ENCODE measurements at places on chromosomes 1 and 21.

DNA sequence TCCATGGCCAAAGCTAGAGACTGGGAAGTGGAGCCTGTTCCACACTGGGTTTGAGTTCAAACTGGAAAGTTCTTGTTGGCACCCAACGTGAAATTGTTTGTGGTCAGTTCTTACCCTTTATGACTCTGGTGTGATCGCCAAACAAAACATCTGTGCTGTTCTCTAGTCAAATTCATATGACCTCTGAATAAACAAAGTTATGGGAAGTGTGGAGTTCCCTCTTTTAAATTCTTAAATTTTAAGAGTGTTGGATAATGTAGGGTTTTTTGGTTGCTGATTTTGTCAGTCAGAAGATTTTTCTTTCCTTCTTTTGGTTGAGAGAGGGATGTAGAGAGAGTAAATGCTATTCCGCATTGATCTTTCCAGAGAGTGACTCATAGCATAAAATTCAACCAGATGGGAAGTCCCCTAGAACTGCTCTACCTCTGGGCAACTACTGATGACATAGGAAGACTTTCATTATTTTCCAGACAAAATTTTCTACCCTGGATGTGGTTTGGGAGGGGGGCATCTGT is 36.4 kb downstream of the CHML start:
- DNase-seq: no peak

DNA sequence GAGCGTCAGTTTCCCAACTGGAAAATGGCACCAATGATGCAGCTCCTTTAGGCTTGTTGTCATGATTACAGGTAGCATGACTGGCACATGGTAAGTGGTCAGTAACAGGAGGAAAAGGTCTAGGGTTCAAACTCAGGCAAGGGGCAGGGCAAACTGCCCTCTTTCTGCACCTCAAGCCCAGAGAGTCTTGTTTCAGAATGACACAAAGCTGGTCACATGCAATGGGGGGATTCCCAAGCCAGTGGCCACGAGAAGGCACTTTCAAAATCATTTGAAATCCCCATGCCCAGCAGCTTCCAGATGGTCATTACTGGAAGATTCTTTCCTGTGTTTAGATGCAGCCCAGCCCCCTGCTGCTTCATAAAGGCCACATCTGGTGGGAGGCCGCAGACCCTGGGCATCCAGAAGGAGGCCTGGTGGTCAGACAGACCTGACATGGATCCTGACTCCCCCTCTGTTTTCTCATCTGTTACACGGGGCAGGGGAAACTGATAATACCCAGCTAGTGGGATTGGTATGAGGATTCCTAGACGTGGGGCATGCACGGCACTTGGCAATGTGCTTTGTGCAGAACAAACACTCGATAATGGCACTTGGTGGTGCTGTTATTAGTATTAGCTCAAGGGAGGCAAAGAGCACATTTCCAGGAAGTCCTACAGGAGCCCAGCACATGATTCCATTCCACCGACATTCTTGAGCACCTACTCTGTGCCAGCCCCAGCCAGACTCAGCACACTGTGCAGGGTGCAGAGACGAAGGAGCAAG is 6.9 kb upstream of the PLA2G2D start:
- DNase-seq: no peak

GRCh38 chr1:10444248-10444647 is 5.6 kb upstream of the CORT start:
- DNase-seq: no peak

GRCh38 chr1:167774710-167775109 is 52.9 kb downstream of the MPZL1 start:
- DNase-seq: no peak

GRCh38 chr1:48741380-48741779 is 35.3 kb downstream of the BEND5 start:
- DNase-seq: no peak

DNA sequence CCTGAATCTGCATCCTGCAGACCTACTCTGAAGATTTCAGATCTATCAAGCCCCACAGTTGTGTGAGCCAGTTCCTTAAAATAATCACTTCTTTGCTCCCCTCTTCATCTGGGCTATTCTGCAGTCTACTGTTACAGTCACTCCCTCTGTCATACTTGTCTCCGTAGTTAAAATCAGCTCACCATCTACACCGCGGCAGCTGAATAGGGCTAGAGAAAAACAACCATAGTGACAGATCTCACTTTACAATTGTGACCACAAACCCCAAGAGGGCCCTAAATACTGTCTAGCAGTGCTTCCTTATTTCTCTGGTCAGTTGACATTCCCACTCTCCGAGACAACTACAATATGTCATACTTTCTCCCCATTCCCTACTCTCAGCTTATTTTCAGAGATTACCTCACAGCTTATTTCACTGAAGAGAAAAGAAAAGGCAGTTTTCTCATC is 12.9 kb downstream of the DESI2 start:
- DNase-seq: no peak

DNA sequence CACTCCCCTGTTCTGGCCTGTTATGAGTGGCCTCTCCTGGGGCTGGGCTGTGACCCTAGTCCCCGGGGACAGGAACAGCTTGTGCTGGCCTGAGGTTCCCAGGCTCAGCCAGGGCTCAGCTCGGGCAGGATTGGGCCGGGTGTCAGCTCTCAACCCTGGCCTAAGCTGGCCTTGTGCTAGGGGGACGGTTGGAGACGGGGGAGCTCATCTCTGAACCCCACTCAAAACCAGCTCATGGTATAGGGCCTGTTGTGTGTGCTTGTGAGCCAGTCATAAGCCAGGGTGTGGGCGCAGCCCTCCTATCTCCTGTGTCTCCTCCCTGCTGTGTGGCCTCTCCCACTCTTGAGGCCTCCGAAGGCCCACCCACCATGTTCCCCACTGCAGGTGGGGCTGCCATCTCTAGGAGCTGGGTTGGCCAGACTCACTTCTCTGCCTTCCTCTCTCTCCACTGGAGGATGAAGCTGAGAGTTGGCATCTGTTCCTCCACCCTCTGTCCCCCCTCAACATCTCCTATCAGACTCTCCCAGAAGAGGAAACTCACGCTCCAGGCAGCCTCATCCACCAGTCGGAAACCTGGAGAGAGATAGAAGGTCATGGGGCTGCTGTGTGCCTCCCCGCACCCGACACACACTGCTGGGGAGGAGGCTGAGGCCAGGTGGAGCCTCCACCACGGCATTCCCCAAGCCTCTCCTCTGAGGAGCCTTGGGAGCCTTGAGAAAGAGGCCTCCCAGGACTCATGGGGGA is 1.4 kb downstream of the PEAR1 start:
- DNase-seq: no peak
